ENCODE measurements at places on chromosomes 6 and 20. TPM values are rescaled to one million over a fixed set of nuclear protein-coding genes. Genes with fewer than 3 reads are reported as not detected.

DNA sequence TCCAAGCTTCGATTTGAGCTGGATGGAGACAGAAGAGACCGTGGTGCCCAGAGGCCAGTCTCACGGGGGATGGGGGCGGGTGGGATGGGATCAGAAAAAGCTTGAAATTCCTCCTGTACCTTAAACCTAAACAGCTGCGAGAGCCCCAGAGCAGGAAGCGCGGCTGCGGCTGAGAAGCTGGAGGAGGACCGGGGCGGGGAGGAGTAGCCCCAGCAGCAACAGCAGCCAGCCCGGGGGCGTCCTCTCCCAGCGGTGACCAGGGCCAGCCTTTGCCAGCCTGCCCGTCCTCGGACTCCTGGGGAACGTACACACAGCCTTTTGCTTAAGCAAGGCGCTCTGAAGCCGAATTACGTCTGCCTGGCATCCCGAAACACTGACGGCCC lies 17.4 kb upstream of the PRDM13 start:
- DNase-seq = no peak

- no peak for DNase-seq
Measured at GRCh38 chr20:46640044-46640443, 11.2 kb downstream of the SLC13A3 start.

GRCh38 chr6:89667872-89668556 lies 29.5 kb upstream of the LYRM2 start:
- no peak for DNase-seq

DNA sequence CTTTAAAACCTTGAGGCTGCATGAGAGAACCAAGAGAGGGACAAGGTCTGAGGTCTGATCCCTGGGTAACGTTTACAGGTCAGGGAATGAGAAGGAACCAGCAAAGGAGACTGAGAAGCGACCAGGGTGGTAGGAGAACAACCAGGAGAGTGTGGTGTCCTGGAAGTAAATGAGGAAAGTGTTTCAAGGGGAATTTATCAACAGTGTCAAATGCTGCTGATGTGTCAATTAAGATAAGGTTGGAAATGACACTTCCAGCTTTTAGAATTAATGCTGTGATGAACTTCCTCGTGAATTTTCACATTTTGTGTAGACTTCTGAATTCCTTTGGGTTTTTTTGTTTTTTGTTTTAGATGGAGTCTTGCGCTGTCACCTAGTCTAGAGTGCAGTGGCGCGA lies 83.7 kb downstream of the CNBD2 start:
- no peak for DNase-seq

- DNase-seq = no peak
Measured at GRCh38 chr6:89411145-89412070, 665 bp downstream of the RRAGD start.

DNA sequence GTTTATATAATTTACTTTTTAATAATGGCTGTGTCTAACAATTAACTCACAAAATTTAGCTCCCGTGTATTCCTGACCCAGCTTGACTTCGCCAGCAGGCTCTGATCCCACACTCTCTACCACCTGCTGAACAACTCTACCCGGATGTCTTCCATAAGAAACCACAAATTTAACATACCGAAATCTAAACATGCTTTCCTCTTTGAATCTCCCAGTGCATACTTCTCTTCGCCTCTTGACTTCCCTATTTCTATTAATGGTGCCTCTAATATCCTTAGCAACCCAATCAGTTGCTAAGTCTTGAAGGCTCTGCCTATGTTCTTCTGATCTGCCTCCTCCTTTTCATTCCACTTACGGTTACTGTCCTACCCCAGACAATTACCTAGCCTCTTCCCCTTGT lies 4.6 kb upstream of the MYB start:
- no peak for DNase-seq

DNA sequence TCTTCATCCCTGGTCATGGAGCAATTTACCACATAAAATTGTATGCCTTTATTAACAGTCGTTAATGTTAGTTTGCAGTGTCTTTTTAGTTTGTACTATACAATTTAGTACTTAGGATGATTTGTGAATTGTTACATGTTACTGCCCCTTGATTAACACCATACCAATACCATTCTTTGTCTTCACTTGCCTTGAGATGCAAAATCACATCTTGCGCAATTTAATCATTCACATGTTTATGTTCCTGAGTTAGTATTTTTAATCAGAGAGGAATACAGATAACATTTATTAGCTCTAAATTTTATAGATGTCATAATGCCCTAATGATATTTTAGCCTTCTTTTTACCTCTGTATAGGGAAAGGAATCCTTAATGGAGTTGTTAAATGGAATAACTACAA lies 114.1 kb downstream of the SCAF8 start:
- DNase-seq = no peak

GRCh38 chr6:22766979-22767378 lies 197.6 kb downstream of the HDGFL1 start:
- no peak for DNase-seq

GRCh38 chr6:71385111-71385822 lies 96.7 kb downstream of the OGFRL1 start:
- DNase-seq = no peak

- no peak for DNase-seq
Measured at GRCh38 chr20:48826883-48827771, 672 bp downstream of the PREX1 start.

GRCh38 chr6:52494298-52495072 lies 74.3 kb downstream of the EFHC1 start:
- no peak for DNase-seq

DNA sequence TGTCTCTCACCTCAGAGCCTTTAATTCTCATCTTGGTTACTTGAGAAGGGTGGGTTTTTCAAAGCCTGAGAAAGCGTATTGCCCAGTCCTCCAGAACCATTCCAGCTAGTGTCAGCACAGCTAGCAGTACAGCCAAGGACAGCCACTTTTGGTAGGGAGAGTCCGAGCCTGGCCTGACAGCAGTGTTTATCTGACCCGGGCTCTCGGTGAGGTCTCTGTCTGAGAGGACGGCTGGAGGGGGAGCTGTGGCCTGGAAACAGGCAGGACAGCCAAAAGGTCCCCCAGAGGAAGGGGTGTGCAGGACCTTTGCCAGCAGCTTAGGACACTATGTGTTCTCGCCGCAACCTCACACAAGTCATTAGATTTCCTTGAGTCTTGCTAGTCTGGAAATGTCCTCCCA lies 38.8 kb downstream of the LYRM2 start:
- DNase-seq = no peak

- DNase-seq = no peak
Measured at GRCh38 chr6:153121311-153121710, 9.8 kb downstream of the RGS17 start.

DNA sequence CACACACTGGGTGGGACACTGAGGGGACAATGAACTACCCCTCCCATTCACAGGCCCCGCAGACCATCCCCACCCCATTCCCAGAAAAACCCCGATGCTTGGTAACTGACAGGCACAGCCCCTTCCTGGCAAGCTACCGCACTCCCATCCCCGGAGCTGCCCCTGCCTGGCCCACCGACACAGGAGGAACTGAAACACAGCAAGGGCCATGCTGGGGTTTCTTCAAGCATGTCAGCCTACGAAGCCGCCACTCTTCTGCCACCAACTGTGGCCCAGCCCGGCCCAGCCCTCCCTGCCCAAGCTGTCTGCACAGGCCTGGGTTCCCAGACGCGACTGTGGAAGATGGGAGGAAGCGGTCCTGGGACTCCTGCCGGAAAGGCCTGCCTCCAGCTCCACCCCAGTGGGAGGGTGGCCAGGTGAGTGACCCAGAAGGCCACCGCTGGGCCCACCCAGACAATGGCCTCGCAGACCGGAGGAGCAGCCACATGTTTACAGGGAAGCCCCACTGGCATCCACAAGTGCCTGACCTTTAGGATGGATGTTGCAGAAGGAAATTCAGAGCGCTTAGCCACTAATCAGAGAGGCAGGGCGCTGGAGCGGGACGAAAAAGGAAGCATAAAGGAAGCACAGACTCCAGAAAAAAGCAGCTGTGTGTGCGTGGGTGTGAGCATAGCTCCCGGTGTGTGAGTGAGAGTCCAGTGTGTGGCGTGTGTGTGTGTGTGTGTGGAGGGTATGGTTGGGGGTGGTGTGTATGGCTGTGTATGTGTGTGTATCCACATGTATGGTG lies 91.6 kb downstream of the PRND start:
- no peak for DNase-seq

GRCh38 chr6:36545767-36546307 lies 1.4 kb downstream of the STK38 start:
- no peak for DNase-seq

DNA sequence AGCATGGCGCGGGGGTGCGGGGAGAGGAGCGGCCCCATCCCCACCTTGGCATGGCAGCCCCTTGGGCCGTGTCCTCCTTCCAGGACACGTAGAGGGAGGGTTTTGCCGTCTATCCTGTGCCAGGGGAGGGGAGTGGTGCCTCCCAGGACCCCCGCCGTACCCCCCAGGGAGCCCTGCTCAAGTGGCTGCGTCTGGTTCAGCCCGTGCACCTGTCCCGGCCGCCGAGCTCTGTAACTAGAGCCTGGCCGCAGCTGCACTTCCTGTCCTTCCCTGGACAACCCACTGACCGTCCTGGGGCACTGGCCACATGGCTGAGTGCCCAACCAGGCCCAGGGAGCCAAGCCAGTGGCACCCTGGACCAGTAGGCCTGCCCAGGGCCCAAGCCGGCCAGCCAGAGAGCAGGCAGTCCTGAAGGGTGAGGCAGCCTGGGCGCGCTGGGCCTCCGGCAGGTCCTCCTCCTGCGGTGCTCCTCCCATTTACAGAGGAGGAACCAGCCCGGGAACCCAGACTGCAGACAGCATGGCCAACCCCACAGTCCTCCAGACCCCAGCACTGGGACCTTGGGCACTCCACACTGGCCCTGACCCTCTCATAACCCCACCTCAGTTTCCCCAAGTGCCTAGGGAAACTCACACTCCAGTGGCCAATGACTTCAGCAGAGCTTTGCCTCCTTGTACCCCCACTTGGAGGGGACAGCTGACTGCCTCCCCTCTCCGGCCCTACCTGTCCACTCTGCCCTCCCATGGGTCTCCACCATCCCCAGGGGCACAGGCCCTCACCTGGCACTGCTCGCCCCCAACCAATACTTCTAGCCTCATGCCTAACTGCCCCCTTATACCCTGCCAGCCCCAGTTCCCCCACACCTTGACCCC lies 8.7 kb downstream of the LAMA5 start:
- DNase-seq = no peak

GRCh38 chr20:1391640-1392442 lies 1.0 kb downstream of the FKBP1A start:
- no peak for DNase-seq

GRCh38 chr6:9412951-9413559 lies 977.7 kb upstream of the SLC35B3 start:
- no peak for DNase-seq

- no peak for DNase-seq
Measured at GRCh38 chr6:35967076-35967774, 46.3 kb upstream of the SRPK1 start.

GRCh38 chr6:115945306-115945705 lies 115.4 kb downstream of the FRK start:
- no peak for DNase-seq

Gene AGER
- 7.6 TPM for polyA plus RNA-seq

Gene SRF
- polyA plus RNA-seq = 116 TPM

Gene SLC22A2
- 0.05 TPM for polyA plus RNA-seq

Gene ABHD16B
- 0.68 TPM for polyA plus RNA-seq

Gene CLPSL2
- polyA plus RNA-seq = not detected

Gene CRISP3
- 0.65 TPM for polyA plus RNA-seq

Gene PI3
- polyA plus RNA-seq = not detected

Gene LAMA4
- polyA plus RNA-seq = 101 TPM

Gene GPR6
- not detected for polyA plus RNA-seq

Gene TMEM170B
- 2.7 TPM for polyA plus RNA-seq

Gene MYLK2
- not detected for polyA plus RNA-seq

Gene MDN1
- polyA plus RNA-seq = 11.6 TPM

Gene ARG1
- polyA plus RNA-seq = 0.53 TPM

Gene MYBL2
- 0.38 TPM for polyA plus RNA-seq

Gene ZNF391
- polyA plus RNA-seq = 2.6 TPM

Gene CYP39A1
- polyA plus RNA-seq = 4.3 TPM

Measured in urinary bladder (tissue), 4 donors.